Osteocyte (in vitro differentiated cells): ENCODE measurements at places on chromosomes 2 and 18. TPM values are rescaled to one million over a fixed set of nuclear protein-coding genes. Genes with fewer than 3 reads are reported as not detected.

TTC32 gene
- total RNA-seq, result 13.1 and 16.1 TPM in 2 replicates

DNA sequence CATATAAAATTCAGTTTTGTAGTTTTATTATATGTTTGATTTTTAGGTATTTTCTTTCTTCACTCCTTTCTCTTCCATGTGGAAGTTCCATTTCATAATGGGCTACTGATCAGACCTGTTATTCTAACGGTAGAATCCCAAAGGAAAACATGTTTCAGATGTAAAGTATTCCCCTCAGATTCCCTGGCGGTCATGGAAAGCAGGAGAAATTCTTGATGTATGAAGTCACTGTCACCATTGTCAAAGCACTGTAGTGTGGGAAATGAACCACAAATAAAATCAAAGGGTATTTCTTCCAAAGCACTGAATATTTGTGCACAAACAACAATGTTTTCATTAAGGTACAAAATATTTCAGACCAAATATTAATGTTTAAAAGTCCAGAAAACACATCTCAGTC, 237.3 kb upstream of the KLHL14 start:
- no peak for DNase-seq
- peaks cover 21% of the 10 kb centered on the region for H3K4me1 ChIP-seq
- H3K4me3 ChIP-seq, result no peak overlapping the region
- H3K36me3 ChIP-seq, result no peaks in the 10 kb centered on the region
- no peaks in the 10 kb centered on the region for H3K27me3 ChIP-seq
- H3K27ac ChIP-seq, result no peak overlapping the region

VAPA gene
- 157 and 163 TPM in 2 replicates for total RNA-seq

DNA sequence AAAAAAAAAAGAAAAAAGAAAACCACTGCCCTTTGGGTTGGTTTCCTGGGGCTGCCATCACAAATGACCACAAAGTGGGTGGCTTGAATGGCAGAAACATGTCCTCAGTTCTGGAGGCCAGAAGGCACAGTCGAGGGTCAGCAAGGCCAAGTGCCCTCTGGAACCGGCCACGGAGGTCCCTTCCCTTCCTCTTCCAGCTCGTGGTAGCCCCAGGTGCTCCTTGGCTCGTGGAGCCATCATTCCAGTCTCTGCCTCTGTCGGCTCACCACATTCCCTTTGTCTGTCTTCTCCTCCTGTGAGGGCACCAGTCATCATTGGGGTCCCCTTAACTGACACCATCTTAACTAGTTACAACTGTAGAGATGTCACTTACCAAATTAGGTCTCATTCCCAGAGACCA, 8.5 kb upstream of the NFATC1 start:
- H3K27me3 ChIP-seq, result peaks cover 33% of the 10 kb centered on the region
- no peaks in the 10 kb centered on the region for H3K36me3 ChIP-seq
- DNase-seq, result no peak
- no peak overlapping the region for H3K27ac ChIP-seq
- no peak overlapping the region for H3K4me3 ChIP-seq
- no peaks in the 10 kb centered on the region for H3K4me1 ChIP-seq

DSG1 gene
- not detected in 2 replicates for total RNA-seq

- no peaks in the 10 kb centered on the region for H3K36me3 ChIP-seq
- DNase-seq, result peak; percentile 94
- peak within 1 kb of the TSS; percentile 94 for H3K27ac ChIP-seq
- H3K4me1 ChIP-seq, result peaks cover 69% of the 10 kb centered on the region
- H3K4me3 ChIP-seq, result peak within 1 kb of the TSS; percentile 91
- H3K27me3 ChIP-seq, result no peaks in the 10 kb centered on the region
These were observed at the start of gene RAB31 for GRCh38 chr18:9708057-9708433. Gene RAB31 (plus strand): TSS chr18:9708301. CDS start chr18:9708406, 105 bp downstream.

ICOS gene
- total RNA-seq, result not detected in 2 replicates

GRCh38 chr2:234029150-234029733, 21.3 kb upstream of the SPP2 start:
- no peak for DNase-seq
- peaks cover 59% of the 10 kb centered on the region for H3K27me3 ChIP-seq
- peaks cover 13% of the 10 kb centered on the region for H3K4me1 ChIP-seq
- no peak overlapping the region for H3K4me3 ChIP-seq
- peaks cover 5% of the 10 kb centered on the region for H3K36me3 ChIP-seq

CMPK2 gene
- 0.24 and 1.1 TPM in 2 replicates for total RNA-seq

COL5A2 gene
- total RNA-seq, result 1,873 and 1,955 TPM in 2 replicates

DNA sequence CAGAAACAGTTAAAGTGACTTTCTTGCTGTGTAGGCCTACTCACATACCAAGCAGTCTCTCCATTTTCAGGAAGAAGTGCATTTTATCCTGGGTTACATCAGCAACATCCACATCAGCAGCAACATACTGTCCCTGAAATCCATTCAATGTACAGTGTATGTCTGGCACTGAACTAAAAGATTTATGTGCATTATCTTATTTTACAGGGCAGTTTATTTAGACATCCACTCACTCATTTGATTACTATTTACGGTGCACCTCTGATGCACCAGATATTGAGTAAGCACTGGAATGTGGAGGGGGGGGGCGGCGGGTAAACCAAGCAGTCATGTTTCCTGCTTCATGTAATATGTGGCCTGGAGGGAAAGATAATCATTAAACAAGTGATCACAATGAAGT, 1128.2 kb downstream of the BCL11A start:
- H3K27me3 ChIP-seq, result no peaks in the 10 kb centered on the region
- H3K4me3 ChIP-seq, result no peak overlapping the region

- H3K27ac ChIP-seq, result no peak overlapping the region
- no peaks in the 10 kb centered on the region for H3K27me3 ChIP-seq
- peaks cover 29% of the 10 kb centered on the region for H3K36me3 ChIP-seq
- no peak for DNase-seq
- H3K4me1 ChIP-seq, result peaks cover 48% of the 10 kb centered on the region
- H3K4me3 ChIP-seq, result no peak overlapping the region
These were observed 8.1 kb downstream of the NABP1 start for GRCh38 chr2:191686066-191686465.

DNA sequence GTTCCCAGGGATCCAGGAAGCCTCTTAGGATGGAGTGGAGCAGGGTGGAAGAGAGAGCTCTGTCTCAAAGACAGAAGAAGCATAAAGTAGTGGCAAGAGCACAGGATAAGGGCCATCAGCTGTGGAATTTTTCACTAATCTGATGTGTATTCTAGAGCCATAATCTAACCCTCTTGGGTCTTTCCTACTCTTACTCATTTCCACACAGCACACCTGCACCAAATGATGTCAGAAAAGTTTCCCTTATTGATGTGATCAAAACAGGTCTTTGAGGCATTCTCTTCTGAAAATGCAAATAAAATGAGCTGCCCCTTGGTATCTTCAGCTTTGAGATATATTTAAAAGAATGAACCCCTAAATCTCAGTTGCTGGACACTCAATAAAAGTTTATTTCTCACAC, 415.1 kb upstream of the CHST9 start:
- peaks cover 23% of the 10 kb centered on the region for H3K27me3 ChIP-seq
- no peaks in the 10 kb centered on the region for H3K36me3 ChIP-seq
- no peak overlapping the region for H3K27ac ChIP-seq
- peaks cover 10% of the 10 kb centered on the region for H3K4me1 ChIP-seq

- no peak for DNase-seq
- H3K36me3 ChIP-seq, result no peaks in the 10 kb centered on the region
- no peaks in the 10 kb centered on the region for H3K4me1 ChIP-seq
- no peak overlapping the region for H3K27ac ChIP-seq
- H3K27me3 ChIP-seq, result peaks cover 6% of the 10 kb centered on the region
These were observed 17.6 kb upstream of the NEDD4L start for GRCh38 chr18:58026395-58026794.

PLA2R1 gene
- 70.1 and 78.9 TPM in 2 replicates for total RNA-seq

DNA sequence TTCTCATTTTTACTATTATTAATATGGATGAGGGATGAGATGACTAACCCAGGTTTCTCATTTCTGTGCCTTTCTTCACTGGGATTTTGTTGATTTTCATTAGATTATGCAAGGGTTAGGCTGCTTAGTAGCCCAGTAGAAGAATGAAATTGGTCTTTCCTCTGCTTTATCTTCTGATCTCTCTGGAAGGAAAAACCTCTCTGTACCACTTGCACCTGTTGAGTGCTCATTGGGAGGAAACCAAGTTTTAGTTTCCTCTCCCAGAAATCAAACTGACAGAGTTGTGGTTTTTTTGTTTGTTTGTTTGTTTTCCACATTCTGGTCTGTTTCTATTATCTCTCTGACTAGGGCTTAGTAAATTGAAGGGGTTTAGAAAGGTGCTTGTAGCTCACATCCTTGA, 60.8 kb downstream of the KIAA1328 start:
- no peaks in the 10 kb centered on the region for H3K27me3 ChIP-seq
- no peak for DNase-seq
- H3K27ac ChIP-seq, result peak overlapping the region; percentile 10
- peaks cover 2% of the 10 kb centered on the region for H3K36me3 ChIP-seq

CHRNG gene
- total RNA-seq, result not detected in 2 replicates

DPY30 gene
- 54.1 and 56.4 TPM in 2 replicates for total RNA-seq

DNA sequence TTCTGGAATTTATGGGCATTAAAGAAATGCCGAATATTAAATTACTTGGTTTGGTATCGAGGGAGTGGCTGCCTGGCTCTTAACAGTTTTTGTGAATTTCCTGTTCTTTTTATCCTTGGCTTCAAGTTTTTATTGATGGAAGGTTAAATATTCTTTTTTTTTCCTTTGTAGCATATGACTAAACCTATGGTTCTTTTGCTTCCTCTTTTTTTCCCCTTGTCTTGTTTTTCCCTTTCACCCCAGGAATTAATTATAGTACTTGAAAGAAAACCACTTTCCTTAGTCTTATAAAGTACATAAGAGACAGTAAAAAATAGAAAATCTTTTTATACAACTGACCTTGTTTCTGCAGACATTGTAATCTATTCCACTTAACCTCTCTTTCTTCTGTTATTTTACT, 42.4 kb downstream of the MGAT5 start:
- no peak for DNase-seq
- no peaks in the 10 kb centered on the region for H3K36me3 ChIP-seq
- no peak overlapping the region for H3K4me3 ChIP-seq
